ENCODE measurements at places on chromosomes 1 and 21.

DNA sequence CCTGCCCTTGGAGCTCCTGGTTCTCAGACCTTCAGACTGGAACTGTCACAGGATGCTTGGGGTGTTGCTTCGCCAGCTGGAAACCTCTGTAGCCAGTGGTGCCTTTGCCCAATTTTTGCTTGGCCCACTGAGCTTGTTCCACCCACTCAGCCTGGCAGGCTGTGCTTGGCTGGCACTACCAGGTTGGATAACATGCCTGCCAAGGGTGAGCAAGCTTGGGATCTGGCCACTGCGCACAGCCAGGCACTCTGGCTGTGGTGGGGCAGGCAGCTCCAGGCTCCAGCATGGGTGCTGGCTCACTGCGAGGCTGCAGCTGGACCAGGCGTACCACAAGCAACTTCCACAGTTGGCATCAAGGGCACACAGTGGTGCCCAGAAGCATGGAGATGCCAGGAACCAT lies 967.8 kb upstream of the NCAM2 start:
- no peak for DNase-seq

DNA sequence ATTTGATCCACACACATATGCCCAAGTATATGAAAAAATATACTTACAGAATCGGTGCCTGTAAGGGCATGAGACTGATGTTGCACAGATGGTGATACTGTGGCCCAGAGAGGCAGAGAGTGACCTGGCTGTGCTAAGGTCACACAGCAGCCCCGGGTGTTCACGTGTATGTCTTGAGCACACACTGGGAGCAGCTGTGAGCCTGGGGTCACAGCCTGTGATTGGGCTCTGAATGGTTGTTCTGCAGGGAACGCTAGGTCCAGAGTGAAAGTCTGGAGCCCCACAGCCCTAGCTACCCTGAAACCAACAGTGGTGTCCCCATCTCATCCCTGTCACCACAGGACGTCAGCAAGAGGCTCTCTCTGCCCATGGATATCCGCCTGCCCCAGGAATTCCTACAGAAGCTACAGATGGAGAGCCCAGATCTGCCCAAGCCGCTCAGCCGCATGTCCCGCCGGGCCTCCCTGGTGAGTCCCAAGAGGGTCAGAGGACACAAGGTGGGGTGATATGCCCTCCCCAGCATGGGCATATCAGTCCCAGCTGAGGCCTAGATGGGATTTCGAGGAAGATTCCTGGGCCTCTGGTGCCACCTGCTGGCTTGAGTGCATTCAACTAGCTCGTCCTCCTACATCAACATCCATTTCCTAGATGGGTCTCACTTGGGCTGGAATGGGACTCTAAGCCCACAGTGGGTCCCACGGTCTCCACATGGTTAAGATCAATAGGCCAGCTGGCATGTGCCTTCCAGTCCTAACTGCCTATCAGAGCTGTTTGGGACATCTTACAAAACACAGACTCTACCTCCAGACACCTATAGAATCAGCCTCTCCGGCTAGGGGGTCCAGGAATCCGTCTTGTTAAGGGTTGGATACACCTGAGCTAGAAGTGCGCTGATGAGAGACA lies 19.7 kb downstream of the CDK18 start:
- DNase-seq, result peak; percentile 13

- DNase-seq, result no peak
Measured at GRCh38 chr1:209845408-209845725, 17.6 kb downstream of the UTP25 start.

DNA sequence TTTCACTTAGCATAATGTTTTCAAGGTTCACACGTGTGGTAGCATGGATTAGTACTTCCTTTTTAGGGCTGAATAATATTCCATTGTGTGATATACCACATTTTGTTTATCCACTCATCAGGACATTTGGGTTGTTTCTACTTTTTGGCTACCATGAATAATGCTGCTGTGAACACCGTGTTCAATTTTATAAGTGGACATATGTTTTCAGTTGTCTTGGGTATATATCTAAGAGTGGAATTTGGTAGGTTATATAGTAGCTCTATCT lies 3.8 kb downstream of the IL22RA1 start:
- no peak for DNase-seq

DNA sequence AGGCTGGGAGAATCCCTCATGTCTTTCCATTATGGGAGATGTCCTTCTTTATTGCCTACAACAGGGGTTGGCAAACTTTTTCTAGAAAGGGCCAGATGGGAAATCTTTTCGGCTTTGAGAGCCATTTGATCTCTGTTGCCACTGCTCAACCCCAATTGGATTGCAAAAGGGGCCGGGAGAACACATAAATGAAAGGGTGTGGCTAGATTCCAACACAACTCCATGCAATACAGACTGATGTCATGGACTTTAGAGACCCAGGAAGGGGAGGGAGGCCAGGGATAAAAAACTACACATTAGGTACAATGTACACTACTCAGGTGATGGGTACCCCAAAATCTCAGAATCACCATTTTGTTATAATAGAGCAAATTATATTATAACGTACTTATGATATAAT lies 97.6 kb upstream of the SIM2 start:
- no peak for DNase-seq

DNA sequence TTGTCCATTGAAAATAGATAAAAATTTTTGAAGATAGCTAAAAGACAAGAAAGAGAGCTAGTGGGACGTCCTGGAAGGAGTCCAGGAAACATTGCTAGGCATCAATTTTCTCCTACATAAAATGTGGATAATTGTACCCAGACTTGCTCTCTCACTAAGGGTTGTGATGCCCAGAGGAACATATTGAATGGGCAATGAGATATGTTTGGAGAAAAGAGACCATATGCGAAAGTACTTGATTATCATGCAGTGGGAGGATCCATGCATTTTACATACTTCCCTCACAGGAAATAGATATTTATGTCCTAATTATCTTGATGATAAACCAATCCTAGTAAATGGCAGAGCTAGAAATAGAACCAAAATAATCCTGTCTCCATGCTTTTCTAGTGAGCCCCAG lies 108.4 kb upstream of the TNR start:
- no peak for DNase-seq

DNA sequence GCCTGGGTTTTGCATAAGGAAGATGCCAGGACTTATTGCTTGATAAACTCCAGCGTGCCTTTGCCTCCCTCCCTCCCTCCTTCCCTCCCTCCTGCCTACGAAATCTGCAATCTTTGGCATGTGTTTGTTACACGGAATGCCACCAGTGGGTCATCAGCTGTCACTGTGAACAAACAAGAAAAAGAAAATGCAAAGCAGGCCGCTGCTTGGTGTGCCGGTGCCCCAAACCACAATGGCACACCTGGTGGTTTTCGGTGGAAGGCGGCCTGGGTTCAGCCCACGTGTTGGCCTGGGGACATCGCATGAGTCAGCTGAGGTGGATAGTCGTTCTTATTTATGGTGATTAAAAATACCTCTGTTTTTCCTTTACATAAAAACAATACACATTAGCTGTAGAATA lies 16.3 kb upstream of the IFNLR1 start:
- DNase-seq, result no peak

- DNase-seq, result no peak
Measured at GRCh38 chr1:34745666-34746065, 9.2 kb upstream of the GJB5 start.

DNA sequence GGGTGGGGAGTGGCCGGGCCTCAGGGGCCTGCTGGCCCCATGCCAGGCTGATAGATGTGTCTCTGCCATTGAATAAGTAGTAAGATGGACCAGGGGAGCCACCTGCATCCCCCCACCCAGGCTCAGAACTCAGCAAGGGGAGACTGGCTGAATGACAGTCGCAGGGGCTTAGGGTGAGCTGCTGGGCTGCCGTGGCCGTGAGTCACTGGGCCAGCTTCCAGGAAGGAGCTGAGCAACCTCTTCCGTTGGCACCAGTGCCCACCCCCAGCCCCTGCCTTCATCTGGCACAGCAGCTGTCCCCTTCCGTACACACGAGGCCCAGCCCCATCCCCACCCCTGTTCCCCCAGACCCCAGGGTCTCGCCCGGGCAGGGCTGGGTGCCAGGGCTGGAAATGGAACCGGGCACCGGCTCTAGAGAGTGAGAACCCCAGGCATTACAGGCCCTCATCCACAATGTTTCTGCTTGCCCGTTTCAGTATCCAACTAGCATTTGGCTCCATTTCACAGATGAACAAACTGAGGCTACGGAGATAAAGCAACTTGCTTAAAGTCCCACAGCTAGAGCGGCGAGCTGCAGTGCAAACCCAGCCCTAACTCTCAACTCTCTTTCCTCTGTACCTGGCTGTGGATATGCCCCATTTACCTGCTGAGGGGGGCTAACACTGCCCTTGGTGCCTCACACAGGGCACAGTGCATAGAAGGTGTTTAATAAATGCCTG lies 10.2 kb downstream of the WNT4 start:
- DNase-seq, result no peak

GRCh38 chr1:191151321-191151807 lies 673.7 kb upstream of the BRINP3 start:
- DNase-seq, result no peak

- no peak for DNase-seq
Measured at GRCh38 chr1:238293075-238293474, 402.4 kb upstream of the ZP4 start.

GRCh38 chr1:60762911-60763310 lies 319.4 kb upstream of the NFIA start:
- no peak for DNase-seq

- DNase-seq, result no peak
Measured at GRCh38 chr1:182101415-182102042, 40.0 kb upstream of the ZNF648 start.

GRCh38 chr1:211741116-211741515 lies 65.7 kb upstream of the NEK2 start:
- no peak for DNase-seq

DNA sequence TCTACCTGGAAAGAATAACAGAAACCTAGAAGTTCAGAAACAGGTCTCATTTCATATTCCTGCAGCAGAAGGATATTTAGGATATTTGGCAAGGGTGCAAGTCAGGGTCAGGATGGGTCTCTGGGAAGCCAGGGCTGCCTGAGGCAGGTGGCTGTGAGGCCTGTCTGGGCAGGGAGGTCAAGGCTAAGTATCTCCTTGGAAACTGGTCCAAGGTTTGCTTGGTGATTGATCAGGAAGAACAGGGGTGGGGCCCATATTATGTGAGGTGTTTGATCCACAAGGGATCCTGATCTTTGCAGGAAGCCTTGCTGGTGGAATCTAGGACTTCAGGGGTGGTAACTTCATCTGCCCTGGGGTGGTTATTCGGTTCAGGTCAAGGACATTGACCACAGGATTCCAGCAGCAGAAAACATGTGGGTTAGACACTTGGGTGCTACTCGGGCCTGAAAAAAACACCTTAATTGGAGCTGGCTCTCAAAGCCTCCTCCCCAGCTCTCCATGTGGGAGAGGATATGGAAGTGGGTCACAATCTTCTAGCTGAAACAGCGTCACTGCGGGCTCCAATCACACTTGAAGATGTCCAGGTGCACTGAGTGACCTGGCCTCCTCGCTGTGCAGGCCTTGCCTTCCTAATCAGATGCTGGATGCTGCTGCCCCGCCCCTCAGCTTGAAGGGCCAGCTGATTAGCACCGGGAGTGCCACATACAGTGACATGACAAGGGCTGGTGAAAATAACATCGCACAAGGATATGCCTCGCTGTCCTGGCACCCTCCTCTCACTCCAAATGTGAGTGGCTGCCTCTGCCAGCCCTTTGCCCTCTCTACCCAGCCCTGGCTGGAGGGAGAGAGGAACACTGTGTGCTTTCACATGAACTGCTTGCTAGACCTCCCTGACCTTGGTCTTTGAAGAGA lies 8.7 kb downstream of the CTNNBIP1 start:
- DNase-seq, result no peak

DNA sequence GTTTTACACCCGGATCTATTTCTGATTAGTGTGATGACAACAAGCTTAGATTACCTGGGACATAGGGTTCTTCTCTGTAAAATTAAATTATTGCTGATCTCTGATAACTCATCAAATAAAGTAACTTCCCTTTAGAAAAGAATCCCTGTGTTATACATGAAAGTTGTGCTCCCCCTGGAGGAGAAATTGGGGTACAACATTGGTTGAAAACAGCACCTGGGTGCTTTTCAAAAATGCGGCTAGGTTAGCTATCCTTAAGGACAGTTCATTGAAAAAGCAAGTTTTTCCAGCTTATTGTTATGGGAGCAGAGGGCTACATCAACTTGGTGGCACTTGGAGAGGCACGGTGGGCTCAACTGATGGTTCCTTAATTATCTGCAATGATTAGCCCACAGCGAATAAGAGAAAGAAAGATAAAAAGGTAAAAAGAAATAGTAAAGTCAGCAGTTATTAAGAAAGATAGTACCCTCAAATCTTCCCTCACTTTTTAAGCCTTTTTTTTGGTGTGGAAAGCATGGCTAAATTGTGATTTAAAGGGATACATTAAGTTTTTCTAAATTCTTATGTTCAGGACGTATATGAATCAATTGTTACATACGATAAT lies 97.8 kb downstream of the FMN2 start:
- DNase-seq, result peak; percentile 7

DNA sequence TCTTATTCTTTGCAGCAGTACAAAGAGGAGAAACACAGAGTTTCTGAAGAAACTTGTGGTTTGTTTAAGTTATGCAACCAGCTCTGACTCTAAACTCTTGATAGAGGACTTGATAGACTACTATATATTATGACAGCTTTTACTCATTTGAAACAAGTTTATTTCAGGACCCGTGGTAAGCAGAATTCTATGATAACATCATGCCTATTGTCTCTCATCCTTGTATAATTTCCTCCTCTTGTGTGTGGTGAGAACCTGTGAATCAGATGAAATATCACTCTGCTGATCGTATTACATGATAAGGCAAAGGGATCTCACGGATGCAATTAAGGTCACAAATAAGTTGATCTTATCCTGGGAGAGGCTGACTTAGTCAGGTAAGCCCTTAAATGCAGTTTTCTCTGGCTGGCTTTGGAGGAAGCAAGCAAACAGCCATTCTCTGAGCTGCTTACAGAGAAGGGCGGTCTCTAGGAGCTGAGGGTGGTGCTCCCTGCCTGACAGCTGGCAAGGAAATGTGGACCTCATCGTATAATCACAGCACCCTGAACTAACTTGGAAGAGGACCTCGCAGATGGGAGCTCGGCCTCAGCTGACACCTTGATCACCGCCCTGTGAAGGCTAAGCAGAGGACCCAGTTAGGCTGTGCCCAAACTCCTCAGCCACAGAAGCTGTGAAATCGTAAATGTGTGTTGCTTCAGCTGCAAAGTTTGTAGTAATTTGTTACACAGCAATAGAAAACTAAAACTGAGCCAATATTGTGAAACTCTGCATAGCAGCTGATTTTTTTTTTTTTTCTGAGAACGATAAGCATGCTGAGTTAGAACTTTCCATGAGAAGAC lies 151.1 kb upstream of the DPT start:
- DNase-seq, result no peak

- no peak for DNase-seq
Measured at GRCh38 chr1:204096931-204097330, 24.0 kb downstream of the SOX13 start.

GRCh38 chr21:33403128-33403785 lies at the start of gene IFNGR2:
IFNGR2 (plus strand) TSS chr21:33403413; CDS start chr21:33403544, 131 bp downstream.
- DNase-seq, result no peak

GRCh38 chr1:174217787-174218574 lies 58.7 kb downstream of the RABGAP1L start:
- DNase-seq, result no peak

GRCh38 chr1:118960567-118961136 lies 27.5 kb downstream of the TBX15 start:
- DNase-seq, result no peak

GRCh38 chr21:38243732-38244406 lies 12.9 kb upstream of the KCNJ15 start:
- DNase-seq, result no peak

- no peak for DNase-seq
Measured at GRCh38 chr1:30036229-30036547, 687.2 kb downstream of the MATN1 start.

GRCh38 chr1:109151146-109151990 lies 37.5 kb downstream of the ELAPOR1 start:
- peak; percentile 5 for DNase-seq

All from NCI-H1930 (cell line).